ENCODE measurements at places on chromosomes 2 and 18.

GRCh38 chr18:6721755-6722154, 7.8 kb upstream of the ARHGAP28 start:
- DNase-seq, result no peak

DNA sequence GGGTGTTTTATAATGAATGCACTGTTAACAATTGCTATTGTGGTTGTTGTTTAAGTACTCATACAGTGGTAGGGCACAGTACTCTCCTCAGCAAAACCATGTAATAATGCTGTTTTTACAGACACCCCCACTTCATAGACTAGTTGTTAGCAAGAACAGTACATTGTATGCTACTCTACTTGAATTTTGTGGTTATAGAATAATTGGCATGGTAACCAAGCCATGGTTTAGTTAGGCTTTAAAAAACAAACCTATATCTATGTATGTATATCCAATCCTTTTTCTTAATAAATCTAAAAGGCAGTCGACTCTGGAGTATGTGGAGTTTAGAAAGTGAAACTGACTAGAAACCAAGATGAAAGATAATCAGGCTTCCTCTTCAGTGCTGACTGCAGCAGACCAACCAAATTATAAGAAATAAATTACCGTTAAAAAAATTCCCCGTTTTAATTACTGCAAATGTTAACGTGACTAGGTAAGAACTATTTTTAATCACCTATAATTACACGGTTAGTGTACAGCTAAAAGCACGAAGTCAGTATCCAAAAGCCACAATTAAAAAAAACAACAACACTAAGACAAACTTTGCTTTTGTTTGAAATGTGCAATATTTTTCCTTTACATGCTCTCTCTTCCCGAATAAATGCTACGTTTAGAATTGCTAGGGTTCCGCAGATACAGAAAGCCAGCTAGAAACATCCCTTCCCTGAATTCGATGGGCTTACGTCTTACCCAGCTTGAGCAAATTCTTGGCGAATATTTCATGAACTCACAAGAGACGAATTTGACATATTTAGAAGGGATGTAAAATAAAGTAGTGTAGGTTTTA, 113.3 kb upstream of the SERTAD2 start:
- DNase-seq, result no peak

- DNase-seq, result no peak
These were observed 4.2 kb downstream of the PLEKHA3 start for GRCh38 chr2:178484245-178485041.

- DNase-seq, result no peak
These were observed 8.6 kb upstream of the NEU2 start for GRCh38 chr2:233023761-233024410.

DNA sequence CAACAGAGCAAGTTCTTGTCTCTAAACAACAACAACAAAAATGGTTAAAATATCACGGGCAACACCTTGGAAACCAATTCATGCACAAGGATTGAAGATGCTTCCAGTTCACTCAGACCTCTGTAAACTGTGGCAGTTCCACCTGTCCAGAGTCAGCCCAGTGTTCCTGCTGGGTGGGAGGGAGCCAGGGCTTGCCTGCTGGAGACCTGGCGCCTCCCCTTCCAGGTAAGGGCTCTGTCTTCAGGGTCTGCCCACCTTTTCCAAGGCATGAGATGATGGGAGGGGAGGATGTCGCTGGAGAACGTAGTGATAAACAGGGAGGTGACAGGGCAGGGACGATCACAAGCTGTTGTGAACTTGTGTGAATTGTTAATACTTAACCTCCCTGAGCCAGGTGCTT, 9.8 kb upstream of the GPC1 start:
- no peak for DNase-seq

- DNase-seq, result no peak
These were observed 156.8 kb downstream of the THADA start for GRCh38 chr2:43438858-43439655.

DNA sequence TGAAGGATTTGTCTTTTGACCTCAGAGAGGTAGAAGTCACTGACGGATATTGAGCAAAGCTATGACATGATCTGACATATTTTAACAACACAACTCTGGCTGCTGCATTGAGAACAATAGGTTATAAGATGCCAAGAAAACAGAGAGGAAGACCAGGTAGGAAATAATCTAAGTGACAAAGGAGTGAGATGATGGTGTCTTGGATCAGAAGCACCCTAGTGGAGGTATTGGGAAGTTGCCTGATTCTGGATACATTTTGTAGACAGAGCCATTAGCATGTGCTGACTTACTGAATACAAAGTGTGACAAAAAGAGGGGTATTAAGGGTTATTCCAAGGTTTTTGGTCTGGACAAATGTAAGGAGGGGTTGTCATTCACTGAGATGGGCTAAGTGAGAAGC, 1438.1 kb downstream of the DPP10 start:
- DNase-seq, result no peak

DNA sequence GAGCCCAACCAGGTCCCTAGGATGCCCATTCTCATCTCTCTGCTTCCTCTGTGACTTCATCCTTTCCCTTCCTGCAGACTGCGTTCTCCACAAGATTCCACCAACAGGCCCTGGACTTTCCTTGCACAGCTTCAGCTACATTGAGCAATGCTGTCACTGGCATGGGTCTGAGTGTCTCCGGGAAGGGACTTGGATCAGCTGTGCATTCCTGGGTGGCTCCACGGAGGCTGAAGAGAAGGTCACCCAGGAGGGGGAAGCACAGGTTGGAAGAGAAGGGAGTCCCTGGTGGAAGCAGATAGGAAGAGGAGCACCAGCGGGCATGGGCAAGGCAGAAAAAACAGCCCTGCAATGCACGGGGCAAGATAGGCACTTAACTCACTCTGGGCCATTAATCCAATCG, 140.5 kb downstream of the UXS1 start:
- no peak for DNase-seq

GRCh38 chr2:122704109-122704563, 948.7 kb downstream of the TSN start:
- DNase-seq, result no peak

DNA sequence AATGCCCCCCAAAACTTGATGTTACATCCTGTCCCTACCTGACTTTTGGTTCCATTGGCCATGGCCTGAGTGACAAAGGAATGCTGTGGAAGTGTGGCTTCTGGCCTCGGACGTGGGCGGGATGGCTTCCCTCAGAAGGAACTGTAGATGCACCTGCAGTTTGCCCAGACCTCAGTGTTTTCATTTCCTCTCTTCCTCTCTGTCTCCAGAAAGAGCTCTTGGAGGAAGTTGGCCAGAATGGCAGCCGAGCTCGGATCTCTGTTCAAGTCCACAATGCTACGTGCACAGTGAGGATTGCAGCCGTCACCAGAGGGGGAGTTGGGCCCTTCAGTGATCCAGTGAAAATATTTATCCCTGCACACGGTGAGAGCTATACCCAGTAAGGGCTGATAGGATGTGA, 61.0 kb upstream of the TMEM87B start:
- peak; percentile 47 for DNase-seq

- no peak for DNase-seq
These were observed 258.3 kb downstream of the L3MBTL4 start for GRCh38 chr18:6156446-6156845.

- no peak for DNase-seq
These were observed 67.4 kb upstream of the ZEB2 start for GRCh38 chr2:144587306-144587705.

DNA sequence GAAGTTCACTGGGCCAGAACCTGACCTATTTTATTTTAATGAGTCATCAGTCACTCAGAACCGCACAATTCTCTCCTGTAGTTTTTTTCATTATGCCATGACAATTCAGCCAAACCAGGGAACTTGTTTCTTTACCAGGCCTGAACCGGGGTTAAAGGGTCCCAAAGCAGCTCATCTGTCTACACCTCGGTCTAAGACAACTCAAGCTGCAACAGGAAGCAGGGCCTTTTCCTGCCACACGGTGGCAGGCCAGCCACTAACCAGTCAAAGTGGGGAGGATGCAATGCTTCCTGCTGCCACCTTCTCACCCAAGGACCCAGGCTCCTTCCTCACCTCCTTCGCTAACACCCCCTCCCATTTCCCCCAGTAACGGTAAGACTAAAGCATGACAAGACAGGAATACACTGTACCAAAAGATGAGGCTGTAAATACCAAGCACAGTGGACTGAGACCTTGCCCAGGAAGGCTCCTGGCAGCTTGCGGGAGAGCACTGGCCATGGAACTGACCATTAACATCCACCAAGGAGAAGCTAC, 56.7 kb upstream of the ACKR3 start:
- peak; percentile 29 for DNase-seq

GRCh38 chr2:230863442-230864121, 1.2 kb upstream of the ITM2C start:
- no peak for DNase-seq

DNA sequence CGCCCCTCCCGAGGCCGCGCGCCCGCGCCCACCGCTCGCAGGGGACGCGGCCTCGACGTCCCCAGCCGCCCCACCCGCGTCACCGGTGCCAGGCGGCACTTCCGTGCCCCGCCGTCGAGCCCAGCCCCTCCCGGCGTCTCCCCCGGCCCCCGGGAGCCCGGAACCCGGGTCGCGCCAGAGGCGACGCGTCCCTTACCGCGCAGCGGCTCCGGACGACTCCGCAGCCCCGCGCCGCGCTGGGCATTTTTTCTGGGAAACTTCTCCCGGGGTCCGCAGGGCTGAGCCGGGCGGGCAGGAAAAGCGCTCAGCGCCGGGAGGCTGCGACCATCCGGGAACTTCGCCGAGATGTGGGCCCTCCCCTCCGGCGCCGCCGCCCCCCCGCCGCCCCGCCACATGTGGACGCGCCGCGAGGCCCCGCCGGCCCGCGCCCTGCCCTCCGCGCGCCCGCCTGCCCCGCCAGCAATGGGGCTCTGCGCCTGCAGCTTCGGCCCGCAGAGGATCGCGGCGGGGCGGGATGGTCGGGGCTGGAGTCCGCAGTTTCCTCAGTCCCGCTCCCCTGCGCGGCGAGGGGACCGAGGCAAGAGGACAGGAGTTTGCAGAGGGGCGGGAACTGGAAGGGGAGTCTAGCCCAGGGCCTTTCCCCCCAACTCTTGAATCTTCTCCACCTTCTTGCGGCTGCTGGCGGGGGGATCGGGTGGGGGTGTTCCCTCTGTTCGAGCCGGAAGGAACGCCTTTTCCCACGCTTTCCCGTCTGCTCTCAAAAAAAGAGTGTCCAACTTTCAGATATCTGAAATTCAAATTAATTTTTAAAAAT, 81.5 kb downstream of the CHRNA1 start:
- DNase-seq, result peak; percentile 27

GRCh38 chr2:173931751-173932150, 33.4 kb downstream of the SP3 start:
- DNase-seq, result no peak

GRCh38 chr2:160372010-160372356, 121.6 kb downstream of the RBMS1 start:
- no peak for DNase-seq

GRCh38 chr2:235371018-235371417, 122.8 kb upstream of the AGAP1 start:
- DNase-seq, result no peak

DNA sequence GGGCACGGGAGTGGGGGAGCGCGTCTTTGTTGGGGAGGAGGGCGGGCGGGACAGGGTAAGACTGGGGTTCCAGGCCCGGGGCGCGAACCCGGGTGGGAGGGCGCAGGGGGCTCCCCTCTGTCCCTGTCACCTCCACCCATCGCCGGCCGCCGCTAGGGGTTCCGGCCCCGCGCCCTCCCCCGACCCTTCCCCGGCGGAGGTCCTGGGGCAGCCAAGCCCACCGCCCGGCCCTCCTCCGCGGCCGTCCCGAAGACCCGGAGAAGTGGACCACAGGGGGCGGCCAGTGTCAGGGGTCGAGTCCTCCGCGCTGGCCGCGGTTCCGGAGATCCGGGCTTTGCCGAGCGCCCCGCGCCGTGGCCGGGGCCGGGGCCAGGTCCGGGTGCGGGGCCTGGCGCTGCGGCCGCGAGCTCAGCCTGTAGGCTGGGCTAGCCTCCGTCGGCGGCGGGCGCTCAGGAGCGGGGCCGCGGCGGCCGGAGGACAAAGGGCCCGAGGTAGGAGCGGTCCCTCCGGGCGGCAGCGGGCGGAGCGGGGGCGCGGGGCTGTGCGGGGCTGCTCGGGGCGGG, 16.6 kb upstream of the E2F6 start:
- no peak for DNase-seq

- DNase-seq, result no peak
These were observed 86.3 kb upstream of the FAM136A start for GRCh38 chr2:70388128-70388527.

GRCh38 chr18:37430357-37431076, 135.1 kb downstream of the CELF4 start:
- DNase-seq, result no peak

DNA sequence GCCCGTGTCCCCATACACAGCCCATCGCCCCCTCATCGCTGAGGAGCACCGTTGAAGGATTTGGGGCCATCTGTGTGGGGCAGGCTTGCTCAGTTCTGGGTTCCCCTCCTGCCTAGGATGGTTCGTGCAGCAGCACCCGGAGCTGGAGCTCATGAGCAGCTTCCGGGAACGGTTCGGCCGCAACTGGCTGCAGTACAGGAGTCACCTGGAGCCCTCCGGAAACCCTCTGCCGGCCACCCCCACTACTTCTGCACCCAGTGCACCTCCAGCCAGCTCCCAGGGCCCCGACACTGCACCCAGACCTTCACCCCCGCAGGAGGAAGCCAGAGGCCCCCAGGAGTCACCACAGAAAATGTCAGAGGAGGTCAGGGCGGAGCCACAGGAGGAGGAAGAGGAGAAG, 10.3 kb downstream of the STK11IP start:
- peak; percentile 91 for DNase-seq

- peak; percentile 66 for DNase-seq
These were observed 56.9 kb upstream of the CCDC141 start for GRCh38 chr2:179106676-179107428.

GRCh38 chr18:50847192-50847591, 27.4 kb upstream of the MRO start:
- DNase-seq, result no peak

DNA sequence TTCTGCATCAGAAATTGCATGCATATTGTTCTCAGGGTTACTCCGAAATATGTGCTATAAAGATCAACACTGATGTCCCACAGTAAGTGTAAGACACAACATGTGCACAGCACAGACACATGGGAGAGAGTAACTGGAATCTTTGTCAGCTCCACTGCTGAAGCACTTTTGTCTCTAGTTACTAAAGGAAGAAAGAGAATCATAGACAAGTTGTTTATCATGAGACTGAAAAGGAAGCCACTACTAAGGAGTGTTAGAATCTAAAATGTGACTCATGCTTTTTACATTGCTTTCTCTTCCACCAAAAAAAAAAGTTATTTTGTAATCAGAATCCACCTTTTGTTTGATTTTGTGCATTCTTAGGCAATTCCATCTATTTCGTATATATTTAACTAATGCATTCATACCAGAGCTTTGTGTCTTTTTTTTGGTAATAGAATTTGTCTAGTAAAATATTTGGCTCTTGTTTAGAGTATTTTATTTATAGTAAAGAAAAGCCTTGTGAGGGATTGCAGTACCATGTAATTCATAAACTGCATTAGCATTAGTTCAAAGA, 502.4 kb downstream of the FBXO15 start:
- DNase-seq, result no peak

Data from HL-60 (cell line).